ENCODE measurements at places on chromosomes 1 and 21.

DNA sequence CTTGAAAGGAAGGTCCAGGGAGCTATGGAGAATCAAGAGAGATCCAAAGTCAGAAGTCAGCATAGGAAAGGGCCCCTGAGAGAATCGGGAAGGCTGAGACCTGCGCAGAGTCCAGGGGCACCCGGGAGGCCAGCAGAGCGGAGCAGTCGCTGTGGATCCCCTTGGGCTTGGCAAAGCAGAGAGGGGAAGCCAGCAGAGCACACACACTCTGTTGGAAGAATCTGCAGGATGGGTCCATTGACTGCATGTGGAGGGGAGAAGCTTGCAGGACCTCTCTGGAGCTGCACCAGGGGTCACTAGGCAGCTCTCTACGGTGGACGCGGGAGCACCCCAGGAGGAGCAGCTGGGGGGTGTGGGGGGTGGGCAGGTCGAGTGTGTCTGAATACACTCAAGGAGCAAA is 6.4 kb downstream of the RIPK4 start:
- DNase-seq: no peak

DNA sequence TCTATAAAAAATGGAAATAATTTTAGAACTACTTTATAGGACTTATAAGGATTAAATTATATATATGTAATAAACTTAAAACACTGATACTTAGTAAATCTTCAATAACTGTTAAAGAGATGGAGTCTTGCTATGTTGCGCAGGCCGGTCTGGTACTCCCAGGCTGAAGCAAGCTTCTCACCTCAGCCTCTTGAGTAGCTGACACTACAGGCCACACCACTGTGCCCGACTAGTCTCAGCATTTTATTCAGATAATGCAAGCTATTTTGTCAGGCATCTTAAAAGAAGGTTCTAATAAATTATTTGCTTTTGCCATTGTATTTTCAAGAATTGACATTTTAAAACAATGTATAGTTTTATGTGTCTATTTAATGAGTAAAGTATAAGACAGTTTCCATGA is 20.8 kb downstream of the CNST start:
- DNase-seq: no peak

DNA sequence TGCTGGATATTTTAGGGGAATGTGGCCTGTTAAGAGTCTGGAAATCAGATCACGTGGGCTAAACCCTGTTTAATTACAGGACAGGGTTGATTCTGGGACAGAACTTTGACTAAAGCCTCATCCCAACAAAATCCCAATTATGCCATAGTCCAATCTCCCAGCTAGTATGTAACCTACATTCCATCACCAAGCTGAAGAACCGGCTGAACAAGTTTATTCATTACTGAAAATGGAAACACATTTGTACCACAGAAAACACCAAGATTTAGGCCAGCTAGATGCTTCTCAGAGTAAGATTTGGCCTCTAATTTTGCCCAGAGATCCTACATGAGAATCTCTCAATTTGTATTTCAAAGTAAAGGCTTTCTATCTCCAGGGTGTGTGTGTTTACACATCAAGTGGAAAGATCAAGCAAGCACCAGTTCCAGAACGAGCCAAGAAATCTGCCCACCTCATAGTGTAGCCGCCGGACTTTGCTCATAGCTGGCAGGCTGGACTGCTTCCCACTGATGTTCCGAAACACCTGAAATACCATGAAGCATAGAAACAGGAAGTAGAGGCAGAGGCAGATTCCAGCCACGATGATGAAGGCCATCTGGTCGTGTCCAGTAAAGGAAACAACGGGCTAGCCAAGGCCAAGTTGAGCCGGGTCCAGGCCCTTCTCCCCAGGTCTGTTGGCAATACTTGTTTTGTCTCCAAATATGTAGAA is 86.8 kb downstream of the WLS start:
- DNase-seq: no peak

DNA sequence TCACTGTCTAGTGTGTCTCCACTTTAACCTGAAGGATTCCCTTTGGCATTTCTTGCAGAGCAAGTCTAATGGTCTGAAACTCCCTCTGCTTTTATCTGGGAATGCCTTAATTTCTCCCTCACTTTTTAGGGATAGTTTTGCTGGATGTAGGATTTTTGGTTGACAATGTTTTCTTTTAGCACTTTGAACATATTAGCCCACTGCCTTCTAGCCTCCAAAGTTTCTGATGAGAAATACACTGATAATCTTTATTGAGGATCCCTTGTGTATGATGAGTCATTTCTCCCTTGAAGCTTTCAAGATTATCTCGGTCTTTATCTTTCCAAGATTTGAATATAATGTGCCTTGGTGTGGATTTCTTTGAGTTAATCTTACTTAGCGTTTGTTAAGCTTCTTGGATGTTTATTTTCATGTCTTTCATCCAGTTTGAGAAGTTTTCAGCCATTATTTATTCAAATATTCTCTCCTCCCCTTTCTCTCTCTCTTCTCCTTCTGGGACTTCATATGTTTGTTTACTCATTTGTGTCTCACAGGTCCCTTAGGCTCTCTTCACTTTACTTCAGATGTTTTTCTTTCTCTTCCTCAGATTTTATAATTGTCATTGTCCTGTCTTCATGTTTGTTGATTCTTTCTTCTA is 53.1 kb downstream of the STYXL2 start:
- no peak for DNase-seq

DNA sequence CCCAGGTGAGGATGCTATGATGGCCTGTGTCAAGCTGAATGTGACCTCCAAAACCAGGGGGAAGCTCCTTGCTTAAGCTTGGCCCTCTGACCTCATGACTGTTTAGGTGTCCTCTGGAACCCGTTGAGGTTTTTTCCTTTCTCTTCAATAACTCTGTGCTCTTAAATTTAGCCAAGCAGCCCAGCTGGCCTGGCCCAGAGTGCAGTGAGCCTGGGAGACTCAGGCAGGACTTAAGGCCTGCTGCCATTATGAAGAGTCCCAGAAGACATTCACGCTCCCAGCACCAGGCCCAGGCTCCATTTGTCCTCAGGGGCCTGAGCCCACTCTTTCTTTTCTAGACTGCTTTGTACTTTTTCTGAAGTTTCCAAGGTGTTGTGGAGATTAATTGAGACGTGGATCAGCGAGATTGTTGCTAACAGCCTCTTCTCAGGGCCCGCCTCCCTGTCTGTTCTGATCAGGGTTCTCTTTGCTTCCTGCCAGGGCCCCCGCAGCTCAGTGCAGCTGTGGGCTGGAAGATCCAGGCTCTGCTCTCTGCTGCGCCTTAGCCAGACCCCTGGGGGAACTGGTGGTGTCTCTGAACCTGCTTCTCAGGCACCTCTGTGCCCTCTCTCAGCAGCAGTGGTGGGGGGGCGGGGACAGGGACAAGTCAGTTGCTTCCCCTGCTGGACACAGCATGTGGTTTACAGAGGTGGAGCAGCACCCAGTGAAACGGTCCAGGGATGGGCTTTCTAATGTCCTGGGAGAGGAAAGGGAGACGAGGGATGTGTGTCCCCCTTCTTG is 124.2 kb downstream of the GRIK3 start:
- DNase-seq: no peak

- DNase-seq: no peak
Observed at GRCh38 chr1:13951793-13952751, 252.1 kb downstream of the PRDM2 start.

GRCh38 chr1:50471967-50472366 is 48.7 kb upstream of the DMRTA2 start:
- DNase-seq: no peak

- no peak for DNase-seq
Observed at GRCh38 chr1:81554108-81554507, 246.6 kb upstream of the ADGRL2 start.

GRCh38 chr1:172054172-172054571 is 212.9 kb downstream of the DNM3 start:
- no peak for DNase-seq

GRCh38 chr1:174818951-174819350 is 180.8 kb upstream of the CACYBP start:
- no peak for DNase-seq

DNA sequence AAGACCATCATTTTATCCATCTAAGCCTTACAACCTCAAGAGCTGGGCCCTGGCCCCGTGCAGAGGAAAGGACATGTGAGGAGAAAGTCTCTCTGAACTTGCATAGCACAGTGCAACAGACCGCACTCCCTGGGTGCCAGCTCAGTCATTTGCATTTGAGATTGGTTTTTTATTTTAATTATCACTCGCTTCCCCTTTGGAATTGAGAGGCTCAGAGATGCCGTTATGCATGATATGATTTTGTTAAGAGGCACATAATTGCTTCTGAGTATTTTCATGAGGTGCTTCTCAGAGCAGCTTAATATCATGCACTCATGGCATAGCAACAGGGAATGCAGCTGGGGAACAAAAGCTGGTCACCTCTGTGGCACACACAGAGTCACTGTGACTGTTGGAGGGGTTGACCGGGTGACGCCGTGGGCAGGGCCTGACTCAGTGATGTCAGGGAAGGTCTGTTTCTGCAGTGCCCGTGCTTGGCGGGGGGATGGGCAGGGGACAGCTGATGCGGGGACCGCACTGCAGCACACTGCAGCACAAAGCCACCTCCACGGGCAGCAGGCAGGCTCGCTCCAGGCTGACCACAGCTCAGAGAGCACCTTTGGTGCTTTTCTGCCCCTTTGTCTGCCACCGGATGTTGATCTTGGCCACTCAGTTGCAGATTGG is 43.2 kb upstream of the VAMP3 start:
- DNase-seq: no peak

- DNase-seq: no peak
Observed at GRCh38 chr1:227072991-227073390, 132.9 kb downstream of the COQ8A start.

DNA sequence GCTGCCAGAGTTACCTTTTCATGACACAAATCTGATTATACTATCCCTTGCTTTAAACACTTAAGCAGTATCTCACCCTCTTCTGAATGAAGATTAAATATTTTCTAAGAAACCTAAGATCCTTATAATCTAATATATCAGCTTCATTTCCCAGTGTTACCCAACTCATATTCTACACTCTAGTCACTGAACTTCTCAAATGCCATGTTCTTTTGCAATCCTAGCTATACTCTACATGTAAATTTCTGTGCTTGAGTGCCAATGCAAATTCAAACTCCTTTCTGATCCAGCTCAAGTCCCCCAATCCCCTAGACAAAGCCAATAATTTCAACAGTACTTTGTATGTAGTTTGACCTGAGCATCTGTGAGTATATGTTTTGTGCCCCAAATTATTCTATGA is 293.9 kb downstream of the SDCCAG8 start:
- DNase-seq: no peak

- DNase-seq: no peak
Observed at GRCh38 chr1:227900571-227901051, 47.1 kb downstream of the WNT9A start.

- DNase-seq: no peak
Observed at GRCh38 chr1:221783437-221783836, 41.5 kb upstream of the DUSP10 start.

DNA sequence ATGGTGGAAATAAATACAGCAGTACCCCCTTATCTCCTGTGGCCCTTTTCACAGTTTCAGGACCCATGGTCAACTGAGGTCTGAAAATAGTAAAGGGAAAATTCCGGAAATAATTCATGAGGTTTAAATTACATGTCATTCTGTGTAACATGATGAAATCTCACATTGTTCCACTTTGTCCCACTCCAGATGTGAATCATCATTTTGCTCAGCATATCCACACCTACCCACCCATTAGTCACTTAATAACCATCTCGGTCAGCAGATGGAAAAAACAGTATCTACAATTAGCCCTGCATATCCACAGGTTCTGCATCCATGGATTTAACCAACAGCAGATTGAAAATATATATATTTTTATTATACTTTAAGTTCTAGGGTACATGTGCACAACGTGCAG is 86.9 kb upstream of the GORAB start:
- no peak for DNase-seq

- no peak for DNase-seq
Observed at GRCh38 chr1:35532497-35533223, 24.5 kb downstream of the KIAA0319L start.

DNA sequence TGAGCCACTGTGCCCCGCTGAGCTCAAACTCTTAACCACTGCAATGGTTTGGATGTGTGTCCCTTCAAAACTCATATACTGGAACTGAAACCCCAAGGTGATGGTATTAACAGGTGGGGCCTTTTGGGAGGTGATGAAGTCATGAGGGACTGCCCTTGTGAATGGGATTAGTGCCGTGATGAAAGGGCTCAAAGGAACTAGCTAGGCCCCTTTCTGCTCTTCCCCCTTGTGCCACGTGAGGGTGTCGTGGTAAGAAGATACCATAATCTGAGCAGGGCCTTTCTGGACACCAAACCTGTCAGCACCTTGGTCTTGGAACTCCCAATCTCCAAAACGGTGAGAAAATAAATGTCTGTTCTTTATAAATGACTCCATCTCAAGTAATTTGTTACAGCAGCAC is 45.5 kb upstream of the SPOCD1 start:
- no peak for DNase-seq

- DNase-seq: no peak
Observed at GRCh38 chr21:35226328-35226727, 177.2 kb upstream of the RUNX1 start.

DNA sequence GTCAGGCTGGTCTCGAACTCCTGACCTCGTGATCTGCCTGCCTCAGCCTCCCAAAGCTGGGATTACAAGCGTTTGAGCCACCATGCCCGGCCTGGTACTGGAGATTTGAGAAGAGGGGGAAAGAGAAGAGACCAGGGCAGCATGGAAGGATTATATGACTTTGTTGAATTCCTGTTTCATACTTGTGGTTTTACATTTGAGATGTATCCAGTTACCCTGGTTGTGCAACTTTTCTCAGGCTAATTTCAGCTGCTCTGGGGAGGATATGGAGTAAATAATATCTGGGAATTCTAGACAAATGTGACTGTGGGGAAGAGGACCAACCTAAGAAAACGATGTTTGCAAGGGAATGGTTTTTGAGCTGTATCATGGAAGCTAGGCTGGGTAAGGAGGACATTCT is 89.5 kb upstream of the GREM2 start:
- no peak for DNase-seq

GRCh38 chr21:32951041-32951440 is 74.7 kb upstream of the OLIG2 start:
- DNase-seq: no peak

- no peak for DNase-seq
Observed at GRCh38 chr1:228964178-228965089, 229.2 kb downstream of the RHOU start.

- DNase-seq: no peak
Observed at GRCh38 chr1:164577291-164577690, 18.3 kb downstream of the PBX1 start.

DNA sequence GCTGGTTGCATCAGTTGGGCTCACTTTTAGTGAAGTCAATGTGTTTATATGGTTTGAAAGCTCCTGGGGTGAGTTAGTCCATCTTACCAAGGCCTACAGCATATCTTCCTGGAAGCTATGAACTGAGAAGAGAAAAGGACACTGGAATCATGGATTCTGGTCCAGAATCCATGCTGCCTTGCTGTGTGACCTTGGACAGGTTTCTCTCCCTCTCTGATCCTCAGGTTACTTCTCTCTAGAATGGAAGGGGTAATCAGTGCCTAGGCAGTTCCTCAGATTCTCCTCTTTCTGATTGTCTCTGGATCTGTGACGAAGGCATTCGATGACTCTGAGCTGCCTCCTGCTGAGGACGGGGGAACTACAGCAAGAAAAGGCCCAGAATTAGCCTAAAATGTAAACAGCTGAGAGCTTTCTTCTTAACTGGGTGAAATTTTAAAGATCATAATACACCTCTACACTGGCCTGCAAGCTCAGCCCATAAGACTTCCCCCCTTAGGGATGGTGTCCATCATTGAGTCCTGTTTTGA is 425.0 kb upstream of the VAMP3 start:
- no peak for DNase-seq

- DNase-seq: no peak
Observed at GRCh38 chr1:51305371-51305823, 25.0 kb downstream of the TTC39A start.

- DNase-seq: no peak
Observed at GRCh38 chr1:27000817-27001460, 7.4 kb downstream of the TRNP1 start.
